ENCODE measurements at places on chromosomes 5 and 9. TPM values are rescaled to one million over a fixed set of nuclear protein-coding genes. Genes with fewer than 3 reads are reported as not detected.

GRCh38 chr9:36018891-36019720, 17.6 kb upstream of the RECK start:
- peak; percentile 81 for DNase-seq

DNA sequence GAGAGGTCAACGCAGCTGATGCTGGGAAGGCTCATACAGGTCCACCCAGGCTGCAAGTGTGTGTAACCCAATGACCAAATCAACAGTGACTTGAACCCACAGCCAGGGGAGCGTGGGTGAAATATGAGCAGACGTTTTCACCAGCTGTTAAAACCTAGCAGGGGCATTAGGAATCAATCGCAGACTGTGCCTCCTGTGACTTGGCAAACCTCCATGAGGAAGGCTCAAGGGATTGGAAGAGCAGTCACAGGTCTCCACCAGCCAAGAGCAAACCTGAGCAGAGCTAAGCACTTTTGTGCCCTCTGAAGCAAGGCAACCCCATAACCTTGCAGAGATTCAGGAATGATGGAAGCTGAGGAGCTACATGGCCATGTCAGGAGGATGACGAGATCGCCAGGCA, 25.5 kb downstream of the INSYN2B start:
- DNase-seq, result no peak

DNA sequence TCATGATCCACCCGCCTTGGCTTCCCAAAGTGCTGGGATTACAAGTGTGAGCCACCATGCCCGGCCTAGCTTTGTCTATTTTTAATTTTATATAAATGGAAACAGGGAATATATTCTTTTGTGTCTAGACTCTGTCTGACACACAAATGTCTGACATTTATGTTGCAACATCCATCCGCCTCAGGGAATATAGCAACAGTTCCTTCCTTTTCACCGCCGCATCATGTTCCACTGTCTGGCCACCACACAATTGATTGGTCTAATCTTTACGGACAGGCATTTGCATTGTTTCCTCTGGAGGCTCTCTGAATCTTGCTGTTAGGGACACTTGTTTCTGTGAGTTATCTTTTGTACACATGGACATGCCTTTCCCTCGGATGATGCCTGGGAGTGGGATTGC, 20.1 kb upstream of the TBC1D9B start:
- no peak for DNase-seq

GRCh38 chr9:133758228-133758627, 20.1 kb upstream of the SARDH start:
- DNase-seq, result no peak

GRCh38 chr9:91310037-91310436, 51.7 kb downstream of the AUH start:
- DNase-seq, result no peak

- no peak for DNase-seq
These were observed 58.1 kb downstream of the HAPLN1 start for GRCh38 chr5:83662558-83662957.

Gene KIF3A
- total RNA-seq, result 9.4 TPM

Gene FAM81B
- total RNA-seq, result not detected

Gene SMIM33
- total RNA-seq, result not detected

Gene PARP8
- 8.2 TPM for total RNA-seq

Gene SHOC1
- not detected for total RNA-seq

Gene SYK
- not detected for total RNA-seq

Measured in IMR-90 (cell line).